Stimulated activated CD4-positive, alpha-beta T cell treated with anti-CD3 and anti-CD28 coated beads, Interleukin-2, amount 100 ng/mL, for 24 hours (primary cell): ENCODE measurements at places on chromosomes 3 and 15.
A peak's percentile ranks its signal among the peaks of the same experiment; 100 is the strongest.

- DNase-seq: no peak
Measured at GRCh38 chr15:84937144-84937543, 44.5 kb upstream of the PDE8A start.

DNA sequence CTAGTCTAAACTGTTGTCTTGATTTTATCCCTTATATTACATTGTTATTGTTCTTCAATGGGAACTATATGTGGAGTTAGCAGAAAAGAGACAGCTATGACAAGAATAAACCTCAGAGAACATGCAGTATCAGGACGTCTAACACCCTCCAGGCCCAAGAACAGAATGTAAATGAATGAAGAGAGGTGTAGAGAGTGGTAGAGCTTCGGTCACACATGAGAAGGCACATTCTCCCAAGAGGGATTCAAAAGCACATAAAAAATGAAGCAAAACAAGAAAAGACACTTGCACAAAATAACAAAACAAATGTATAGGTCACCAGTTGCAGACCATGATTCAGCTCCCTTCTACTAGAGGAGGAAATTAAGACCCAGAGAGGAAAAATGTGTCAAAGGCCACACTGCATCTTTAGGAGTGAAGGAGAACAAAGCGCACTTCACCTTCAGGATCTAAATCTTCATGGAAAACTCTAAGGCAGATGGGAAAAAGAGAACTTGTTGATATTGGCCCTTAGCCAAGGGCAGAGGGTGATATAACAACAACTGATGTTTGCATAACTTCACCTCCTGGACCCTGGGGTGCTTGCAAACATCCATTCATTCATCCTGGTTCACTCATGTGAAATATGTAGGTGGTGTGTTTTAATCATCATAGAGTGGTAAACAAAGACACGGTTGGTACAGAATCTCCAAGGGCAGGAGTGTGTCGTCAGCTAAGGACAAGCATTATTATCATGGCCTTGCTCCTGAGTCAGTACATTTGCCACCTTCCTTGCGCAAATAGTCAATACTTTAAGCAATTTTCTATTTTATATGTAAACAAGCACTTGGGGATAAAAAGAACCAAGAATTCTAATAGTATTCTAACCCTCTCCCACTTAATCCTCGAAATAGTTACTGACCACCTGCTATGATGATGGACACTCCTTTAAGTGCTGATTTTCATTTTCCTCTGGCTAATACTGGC is 8.8 kb downstream of the NEK10 start:
- no peak for DNase-seq

- no peak for DNase-seq
Measured at GRCh38 chr15:28103831-28104230, 4.7 kb upstream of the OCA2 start.

- DNase-seq: no peak
Measured at GRCh38 chr3:140093742-140094141, 158.8 kb downstream of the CLSTN2 start.

- no peak for DNase-seq
Measured at GRCh38 chr15:22808240-22808639, 21.8 kb downstream of the NIPA1 start.

DNA sequence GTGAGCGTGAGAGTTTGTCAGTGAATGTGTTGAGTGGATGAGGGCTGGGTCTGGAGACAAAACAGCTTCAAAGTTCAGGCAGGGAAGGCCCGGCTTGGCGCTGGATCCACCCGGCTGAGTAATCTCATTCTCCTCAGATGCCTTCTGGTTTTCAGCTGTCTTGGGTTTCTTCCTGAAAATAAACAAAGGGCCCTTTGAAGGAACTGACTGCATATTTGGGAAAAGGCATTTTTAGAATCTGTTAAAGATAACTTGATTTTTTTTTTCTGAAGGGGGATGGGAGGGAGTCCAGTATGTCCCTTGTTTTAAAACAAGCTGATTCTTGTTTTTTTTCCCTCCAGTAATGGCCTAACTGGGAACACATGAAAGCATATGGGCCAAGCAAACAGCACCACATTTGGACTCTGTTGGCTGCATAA is 86.4 kb downstream of the TIGIT start:
- DNase-seq: no peak

DNA sequence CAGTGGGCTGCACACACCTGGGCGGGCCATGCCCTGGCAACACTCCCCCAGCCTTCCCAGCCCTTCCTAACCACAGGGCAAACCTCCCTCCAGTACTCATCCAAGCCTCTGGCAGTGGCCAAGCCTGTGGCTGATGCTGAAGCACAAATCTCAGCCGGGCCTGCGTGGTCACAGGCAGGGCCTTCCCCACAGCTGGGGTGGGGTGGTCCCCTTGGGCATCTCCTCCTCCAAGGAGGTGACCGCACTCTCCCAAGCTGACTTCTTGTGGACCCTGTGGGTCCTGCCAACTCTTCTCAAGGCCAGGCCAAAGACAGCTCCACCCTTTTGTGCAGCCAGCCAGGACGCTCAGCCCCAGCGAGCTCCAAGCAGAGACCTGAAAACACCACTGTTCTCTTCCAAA is 21.4 kb downstream of the GRAMD2A start:
- DNase-seq: no peak

- peak; percentile 32 for DNase-seq
Measured at GRCh38 chr3:32780735-32781210, 37.0 kb upstream of the TRIM71 start.

DNA sequence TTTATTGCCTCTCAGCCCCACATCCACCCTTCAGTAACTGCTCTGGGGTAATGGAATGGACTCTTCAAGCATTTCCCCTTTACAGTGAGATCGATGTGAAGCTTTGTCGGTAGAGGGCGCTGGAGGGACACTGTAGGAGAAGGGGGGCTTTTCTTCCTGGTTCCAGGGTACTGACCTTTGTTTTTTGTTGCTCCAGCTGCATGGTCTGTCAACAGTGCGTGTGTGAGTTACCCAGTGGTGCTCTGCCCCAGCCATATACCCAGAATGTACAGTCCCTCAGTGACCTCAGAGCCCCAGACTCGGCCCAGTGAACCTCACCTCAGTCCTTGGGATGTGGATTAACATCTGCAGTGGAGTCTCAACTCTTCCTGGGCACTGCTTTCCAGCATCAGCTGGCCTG is 180.3 kb upstream of the TSC22D2 start:
- peak; percentile 28 for DNase-seq

- DNase-seq: no peak
Measured at GRCh38 chr3:173945170-173945569, 547.6 kb downstream of the NLGN1 start.

GRCh38 chr3:71309342-71309741 is 274.2 kb downstream of the FOXP1 start:
- DNase-seq: peak; percentile 44

- no peak for DNase-seq
Measured at GRCh38 chr3:71039332-71039731, 544.2 kb downstream of the FOXP1 start.

GRCh38 chr3:122092460-122093165 is 37.5 kb downstream of the CD86 start:
- peak; percentile 65 for DNase-seq

GRCh38 chr15:65051266-65051665 is 6.1 kb downstream of the SLC51B start:
- DNase-seq: no peak

GRCh38 chr3:64290864-64291263 is 65.6 kb upstream of the PRICKLE2 start:
- DNase-seq: no peak

GRCh38 chr3:108297647-108298046 is 1.3 kb downstream of the HHLA2 start:
- no peak for DNase-seq

DNA sequence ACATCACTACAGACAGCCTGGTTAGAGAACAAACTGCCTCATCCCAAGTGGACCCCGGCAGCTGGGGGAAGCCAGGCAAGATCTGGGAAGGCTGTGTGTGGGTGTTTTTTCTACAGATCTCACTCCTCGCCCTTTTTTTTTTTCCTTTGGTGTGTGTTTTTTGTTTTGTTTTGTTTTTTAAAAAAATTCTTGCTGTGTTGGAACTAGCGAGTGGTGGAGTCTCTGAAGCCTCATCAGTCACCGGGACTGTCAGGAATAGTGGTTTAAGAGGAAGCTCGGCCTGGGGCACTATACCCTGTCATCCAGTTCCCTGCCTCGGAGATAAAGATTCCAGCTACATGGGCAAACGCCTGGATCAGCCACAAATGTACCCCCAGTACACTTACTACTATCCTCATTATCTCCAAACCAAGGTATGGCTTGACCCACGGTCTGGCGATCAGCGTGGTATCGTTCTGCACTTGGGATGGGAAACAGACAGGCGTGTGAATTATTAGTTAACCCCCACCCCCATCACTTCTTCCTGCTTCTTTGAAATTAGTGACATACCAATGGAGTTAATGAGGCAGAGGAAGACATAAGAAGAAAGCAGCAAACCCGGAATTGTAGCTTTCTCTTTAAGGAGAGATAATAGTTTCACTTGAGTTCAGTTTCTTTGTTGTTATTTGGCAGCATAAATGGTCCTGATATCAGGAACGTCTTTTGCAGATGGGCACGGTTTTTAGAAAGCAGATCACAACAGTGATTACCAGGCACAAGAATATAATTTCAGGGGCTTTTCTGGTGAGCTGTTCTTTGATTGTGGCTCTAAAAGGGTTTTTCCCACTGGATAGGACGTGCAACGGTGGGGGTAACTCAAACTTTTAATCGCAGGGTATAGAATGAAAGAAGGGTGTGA is 722 bp downstream of the RBMS3 start:
- DNase-seq: no peak

DNA sequence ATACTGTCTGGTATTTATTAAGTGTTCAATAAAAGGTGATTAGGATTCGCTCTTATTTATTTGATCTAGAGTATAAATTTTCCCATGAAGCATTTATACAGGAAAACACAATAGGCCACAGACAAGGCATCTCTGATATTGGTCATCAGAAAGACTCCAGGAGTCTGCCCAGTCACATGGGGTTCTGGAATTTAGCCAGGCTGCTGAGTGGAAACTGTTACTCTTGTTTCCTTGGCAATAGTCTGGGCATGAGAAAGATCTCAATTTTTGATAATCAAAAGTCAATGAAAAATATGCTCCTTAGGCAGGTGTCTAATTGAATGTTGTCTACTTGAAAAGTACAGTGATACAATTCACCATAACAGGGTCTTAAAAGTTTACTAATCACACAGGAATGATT is 161.2 kb downstream of the FRMD5 start:
- DNase-seq: no peak
